Left cardiac atrium (tissue), 4 donors: ENCODE measurements at places on chromosomes 5 and 9. TPM values are rescaled to one million over a fixed set of nuclear protein-coding genes. Genes with fewer than 3 reads are reported as not detected.

The NAA35 gene
- total RNA-seq: 18.2 TPM

The CDKN2A gene
- 0.24 TPM for total RNA-seq

The CSF1R gene
- 18.3 TPM for total RNA-seq

The NDOR1 gene
- 6.5 TPM for total RNA-seq

The CBY3 gene
- not detected for total RNA-seq

The SAXO1 gene
- total RNA-seq: not detected

The PLEKHG4B gene
- total RNA-seq: 0.03 TPM

The TPPP gene
- 25.0 TPM for total RNA-seq

The ZMAT2 gene
- 34.0 TPM for total RNA-seq

The GABRB2 gene
- total RNA-seq: 1.4 TPM

The TIMD4 gene
- 1.5 TPM for total RNA-seq

The FOXD4 gene
- not detected for total RNA-seq

The SMC2 gene
- total RNA-seq: 11.3 TPM

The CHSY3 gene
- 3.1 TPM for total RNA-seq

The SELENOP gene
- 193 TPM for total RNA-seq

The OTP gene
- total RNA-seq: not detected

The BHMT2 gene
- total RNA-seq: 21.5 TPM

The SLC36A2 gene
- total RNA-seq: not detected

The SLC6A19 gene
- total RNA-seq: not detected

The KIF20A gene
- total RNA-seq: 0.13 TPM
